Renal cortex interstitium (tissue), 15 donors: ENCODE measurements at places on chromosomes 6 and 20.
A peak's percentile ranks its signal among the peaks of the same experiment; 100 is the strongest.

DNA sequence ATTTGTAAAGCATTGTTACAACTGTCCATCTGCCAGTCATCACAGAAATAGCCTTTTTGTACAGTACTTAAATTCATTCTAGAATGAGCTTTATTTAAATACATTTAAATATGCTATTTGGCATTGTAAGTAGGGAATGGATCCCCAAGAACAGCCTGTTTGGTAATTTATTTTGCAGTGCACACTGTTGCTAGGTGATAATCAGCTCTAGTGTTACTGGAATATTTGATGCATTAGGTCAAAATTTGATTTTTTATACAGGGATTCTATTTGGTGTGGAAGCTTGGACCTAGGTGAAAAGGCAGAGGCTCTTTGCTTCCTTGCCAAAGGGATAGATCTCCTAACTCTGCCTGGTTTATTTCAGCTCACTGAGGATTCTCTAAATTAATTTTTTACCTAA is 593.7 kb downstream of the EPM2A start:
- DNase-seq = no peak

GRCh38 chr20:49591217-49591865 is 23.4 kb upstream of the PTGIS start:
- DNase-seq = no peak

DNA sequence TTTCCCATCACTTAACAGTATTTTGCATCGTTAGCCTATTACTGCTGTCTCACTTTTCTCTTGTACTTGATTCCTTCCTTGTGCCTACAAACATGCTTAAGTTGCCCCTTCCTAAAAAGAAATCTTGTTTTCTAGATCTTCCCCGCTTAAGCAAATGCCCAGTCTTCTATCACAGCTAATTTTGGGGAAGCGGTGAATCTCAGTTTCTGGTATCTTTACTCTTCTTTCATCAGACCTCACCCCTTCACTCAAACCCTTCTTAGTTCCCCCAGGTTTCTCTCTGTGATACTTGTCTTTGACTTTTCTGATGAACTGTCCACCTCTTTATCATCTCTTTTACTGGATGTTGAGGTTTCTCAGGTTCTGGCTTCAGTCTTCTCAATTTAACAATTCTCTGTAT is 14.2 kb downstream of the VAPB start:
- DNase-seq = no peak

GRCh38 chr6:3285732-3286131 is 27.0 kb downstream of the PSMG4 start:
- no peak for DNase-seq

- no peak for DNase-seq
Observed at GRCh38 chr6:3607171-3607570, 144.3 kb downstream of the PXDC1 start.

- no peak for DNase-seq
Observed at GRCh38 chr20:56606174-56606945, 22.7 kb upstream of the TFAP2C start.

- no peak for DNase-seq
Observed at GRCh38 chr6:15690510-15690909, 27.7 kb upstream of the DTNBP1 start.

DNA sequence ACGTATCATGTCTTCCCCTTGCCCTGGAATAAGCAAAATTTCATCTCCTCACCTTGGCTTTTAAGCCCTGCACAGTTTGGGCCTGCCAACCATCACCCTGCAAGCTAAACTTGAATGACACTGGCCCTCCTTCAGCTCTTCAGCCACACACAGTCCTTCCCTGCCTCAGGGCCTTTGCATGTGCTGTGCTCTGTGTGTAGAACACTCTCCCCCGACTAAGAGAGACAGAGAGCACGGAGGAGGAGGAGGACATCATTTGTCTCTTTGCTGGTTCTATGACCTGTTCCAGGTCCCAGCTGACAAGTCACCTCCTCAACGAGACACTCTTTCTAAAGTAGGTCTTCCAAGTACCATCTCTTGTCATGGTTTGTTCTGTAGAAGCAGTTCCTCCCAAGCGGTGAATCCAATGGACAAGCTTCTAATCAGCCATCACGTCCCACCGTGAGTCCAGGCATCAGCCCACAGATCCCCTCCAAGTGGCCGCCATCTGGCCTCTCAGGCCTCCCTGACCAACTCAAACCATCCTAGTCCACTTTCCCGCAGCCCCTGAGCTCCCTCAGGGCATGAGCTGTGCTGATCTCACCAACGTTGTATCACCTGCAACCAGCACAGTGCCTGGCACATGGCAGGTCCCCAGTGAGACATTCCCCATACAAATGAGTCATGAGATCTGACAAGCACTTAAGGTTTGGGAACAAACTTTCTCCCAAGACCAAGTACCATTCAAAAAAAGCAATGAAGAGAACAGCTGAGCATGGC is 30.5 kb downstream of the NFATC2 start:
- no peak for DNase-seq

GRCh38 chr20:54432966-54433365 is 42.4 kb upstream of the DOK5 start:
- DNase-seq = no peak

DNA sequence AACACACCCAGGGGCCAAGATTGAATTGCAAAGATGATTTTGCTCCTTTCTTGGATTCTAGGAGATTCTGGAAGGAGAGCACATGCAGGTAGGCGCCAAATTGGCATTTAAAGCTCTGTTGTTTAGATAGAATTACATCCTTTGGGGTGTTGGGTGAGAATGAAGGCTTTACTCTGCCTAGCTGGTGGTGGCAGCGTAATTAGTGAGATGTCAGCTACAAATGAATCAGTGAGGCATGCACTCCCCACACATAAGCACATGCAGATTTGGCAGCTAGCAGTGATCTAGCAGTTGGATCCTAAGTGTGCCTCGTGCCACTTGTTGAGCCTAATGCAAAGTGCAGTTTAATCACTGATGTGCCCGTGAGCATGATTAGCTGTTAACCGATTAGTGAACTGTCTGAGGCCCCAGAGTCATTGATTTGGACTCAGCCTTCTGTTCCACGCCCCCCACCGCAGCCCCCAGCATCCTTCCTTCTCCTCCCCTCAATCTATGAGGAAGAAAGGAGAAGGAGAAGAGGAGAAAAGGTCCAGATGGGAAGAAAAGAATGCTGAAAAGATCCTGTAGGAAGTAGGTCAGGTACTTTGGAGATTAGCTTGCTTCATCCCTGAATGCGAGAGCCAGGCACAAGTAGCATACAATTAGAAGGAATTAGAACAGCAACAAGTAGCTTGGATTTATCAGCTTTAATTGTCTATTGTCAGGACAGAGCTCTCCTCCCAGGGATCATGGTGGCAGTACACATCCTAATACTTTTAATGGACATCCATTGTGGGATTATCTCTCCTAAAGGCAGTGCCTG is 6.0 kb upstream of the PRDM1 start:
- no peak for DNase-seq

- DNase-seq = no peak
Observed at GRCh38 chr6:167710363-167710920, 116.3 kb upstream of the AFDN start.

DNA sequence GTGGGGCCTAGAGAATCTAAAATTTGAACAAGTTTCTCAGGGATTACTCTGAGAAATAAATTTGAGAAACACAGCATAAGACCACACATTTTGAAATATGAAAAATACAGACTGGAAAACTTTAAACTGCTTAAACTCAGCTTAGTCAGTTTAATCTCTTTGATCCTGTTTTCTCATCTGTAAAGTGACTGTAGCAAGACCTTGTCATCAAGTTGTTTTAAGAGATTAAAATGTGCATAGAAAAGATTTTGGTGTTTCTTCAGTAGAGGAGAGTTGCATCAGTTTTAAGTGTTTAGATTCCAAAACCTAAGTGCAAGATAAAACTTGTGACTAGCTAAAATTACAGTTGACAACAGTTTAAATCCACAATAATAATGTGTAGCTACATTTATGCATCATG is 8.1 kb upstream of the BCKDHB start:
- no peak for DNase-seq

DNA sequence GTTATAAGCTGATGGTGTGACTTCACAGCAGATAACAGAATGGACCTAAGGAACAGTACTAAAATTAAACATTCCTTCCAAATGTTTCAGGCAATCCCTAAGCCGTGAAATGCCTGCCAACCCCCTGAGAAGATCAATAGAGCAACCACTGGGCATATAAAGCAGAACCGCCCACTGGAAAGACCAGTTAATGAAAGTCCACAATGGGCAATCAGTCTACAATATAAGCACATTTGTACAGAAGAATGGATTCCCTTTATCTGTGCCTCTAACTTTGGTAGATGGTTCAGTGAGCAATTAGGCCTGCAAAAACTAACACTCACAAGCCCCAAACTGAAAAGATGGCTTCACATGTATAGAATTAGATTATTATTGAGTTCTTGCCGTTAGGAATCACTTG is 286.6 kb downstream of the UBE3D start:
- no peak for DNase-seq

- DNase-seq = no peak
Observed at GRCh38 chr6:106764353-106764980, 135.1 kb downstream of the QRSL1 start.

DNA sequence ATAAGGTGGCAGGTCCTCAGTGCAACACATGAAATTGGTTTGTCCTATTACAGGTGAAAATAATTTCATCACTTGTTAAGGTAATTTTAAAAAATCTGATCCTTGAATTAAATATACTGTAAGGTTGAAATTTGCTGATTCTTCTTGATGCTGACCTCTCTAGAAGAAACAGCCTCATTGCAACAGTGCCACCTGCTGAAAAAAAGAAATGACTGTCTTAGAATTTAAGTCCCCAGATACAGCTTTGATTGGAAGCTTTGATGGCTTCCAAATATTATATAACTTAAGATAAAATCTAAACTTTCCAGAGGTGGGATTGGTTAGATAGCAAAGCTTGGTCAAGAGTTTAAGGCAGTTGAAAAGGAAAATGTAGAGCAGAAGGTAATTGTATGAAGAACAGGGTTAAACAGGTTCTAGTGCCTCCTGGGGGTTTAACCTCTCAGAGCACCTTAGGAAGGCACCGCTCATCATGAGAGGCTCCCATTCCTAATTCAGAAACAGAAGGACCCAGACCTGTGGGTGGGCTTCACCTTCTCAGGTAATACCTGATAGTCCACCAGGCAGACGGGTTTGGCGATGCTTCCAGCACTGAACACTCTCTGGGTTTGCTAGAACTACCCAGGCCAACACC is 401.0 kb downstream of the PAX1 start:
- DNase-seq = no peak

GRCh38 chr6:11346516-11346915 is 114.0 kb upstream of the NEDD9 start:
- DNase-seq = no peak

DNA sequence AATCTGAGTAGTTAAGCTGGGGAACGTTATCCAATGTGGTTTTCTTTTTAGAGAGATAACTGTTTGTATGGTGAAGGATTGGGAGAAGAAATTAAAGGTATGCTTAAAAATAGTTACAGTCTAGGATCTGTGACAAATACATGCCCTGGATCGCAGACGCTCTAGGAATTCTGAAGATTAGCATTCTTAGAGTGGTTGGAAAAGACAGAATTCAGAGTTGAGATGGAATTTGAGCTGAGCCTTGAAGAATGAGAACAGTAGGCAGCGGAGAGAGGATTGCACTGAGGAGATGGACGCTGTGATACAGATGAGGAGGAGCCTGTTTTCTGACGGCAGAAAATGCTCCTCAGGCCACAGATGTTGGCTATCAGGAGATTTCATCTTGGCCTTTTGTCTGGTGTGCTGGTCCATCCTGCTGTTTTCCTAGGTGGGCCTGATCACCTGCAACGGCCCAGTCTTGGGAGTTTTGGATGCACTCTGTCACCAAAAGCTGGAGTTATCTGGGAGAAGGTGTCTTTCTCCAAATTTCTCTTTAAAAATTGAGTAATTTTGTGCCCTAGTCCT is 48.3 kb upstream of the KIF25 start:
- no peak for DNase-seq

GRCh38 chr20:25198663-25199383 is 3.3 kb downstream of the ENTPD6 start:
- no peak for DNase-seq

- DNase-seq = no peak
Observed at GRCh38 chr6:87698547-87699006, 3.5 kb downstream of the AKIRIN2 start.

DNA sequence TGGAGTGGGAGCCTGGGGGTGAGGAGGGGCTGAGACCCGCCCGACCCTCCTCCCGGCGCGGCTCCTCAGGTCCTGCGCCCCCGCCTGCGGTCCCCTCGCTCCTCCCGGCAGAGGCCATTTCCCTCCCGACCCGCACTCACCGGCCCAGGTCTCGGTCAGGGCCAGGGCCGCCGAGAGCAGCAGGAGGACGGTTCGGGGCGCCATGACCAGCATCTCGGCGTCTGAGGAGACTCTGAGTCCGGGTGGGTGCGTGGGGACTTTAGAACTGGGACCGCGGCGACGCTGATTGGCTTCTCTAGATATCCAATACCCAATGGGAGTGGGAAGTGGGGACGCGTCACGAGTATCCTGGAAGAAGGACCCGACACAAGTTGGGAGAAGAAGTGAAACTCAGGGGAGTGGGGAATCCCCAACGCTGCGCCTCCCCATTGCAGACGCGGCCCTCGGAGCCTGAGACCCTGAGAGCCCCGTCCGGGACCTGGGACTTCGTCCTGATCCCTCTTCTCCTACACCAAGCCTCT is at the start of gene HLA-B:
TSS of gene HLA-B (minus strand) at position 234 of the 521 bp plus-strand sequence. CDS start at position 213, 21 bp downstream.
- peak; percentile 74 for DNase-seq

DNA sequence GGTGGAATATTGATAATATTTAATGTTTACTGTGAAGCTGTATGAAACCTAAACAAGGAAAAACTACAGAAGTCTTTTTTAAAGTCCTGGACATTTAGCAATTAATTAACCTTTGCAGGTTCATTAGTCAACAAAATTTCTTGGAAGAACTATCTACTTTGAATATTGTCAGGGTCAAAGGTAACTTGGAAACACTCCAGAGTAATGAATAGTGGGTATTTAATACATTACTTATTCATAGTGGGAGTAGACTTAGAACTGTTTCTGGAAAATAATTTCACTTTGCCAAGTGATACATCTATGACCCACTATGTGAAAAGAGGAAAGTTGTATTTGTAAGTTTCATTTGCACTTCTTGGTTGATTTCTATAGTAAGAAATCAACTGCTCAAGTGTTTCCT is 319.1 kb downstream of the TFAP2B start:
- no peak for DNase-seq

DNA sequence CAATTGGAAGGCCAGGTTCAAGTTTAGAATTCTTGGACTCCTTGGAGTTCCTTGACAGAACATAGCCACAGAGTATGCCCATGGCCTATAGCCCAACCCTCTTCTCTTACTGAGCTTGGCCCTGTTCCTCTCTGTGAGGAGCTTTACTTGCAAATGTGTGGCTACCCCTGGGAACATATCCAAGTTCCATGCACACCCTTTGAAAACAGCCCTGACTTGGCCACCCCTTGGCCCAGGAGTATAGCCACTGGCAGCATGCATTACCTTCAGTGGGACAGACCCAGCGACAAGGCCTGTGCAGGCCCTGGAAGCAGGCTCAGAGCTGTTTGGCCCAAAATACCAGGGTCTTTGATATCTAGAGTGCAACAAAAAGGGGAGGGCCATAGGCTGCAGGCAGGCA is 19.5 kb upstream of the MAS1 start:
- DNase-seq = no peak

DNA sequence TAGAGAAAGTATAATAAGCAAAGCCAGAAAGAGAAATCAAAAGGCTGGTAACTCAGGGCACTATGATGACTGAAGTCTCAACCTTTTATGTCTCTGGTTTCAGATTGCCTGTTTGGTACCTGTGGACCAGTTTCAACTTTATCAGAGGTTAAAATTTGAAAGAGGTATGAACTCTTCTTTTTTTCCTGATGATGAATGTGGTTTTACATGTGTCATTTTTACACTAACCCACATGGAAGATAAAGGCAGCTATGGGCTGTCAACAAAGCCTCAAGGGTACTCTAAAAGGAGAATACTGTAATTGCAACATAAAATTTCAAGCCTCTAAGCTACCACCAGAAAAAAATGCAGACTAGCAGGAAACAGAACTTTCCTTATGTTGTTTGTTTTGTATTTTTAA is 52.4 kb downstream of the RNF144B start:
- DNase-seq = no peak
